ENCODE measurements at places on chromosomes 2 and 18. TPM values are rescaled to one million over a fixed set of nuclear protein-coding genes. Genes with fewer than 3 reads are reported as not detected.

DNA sequence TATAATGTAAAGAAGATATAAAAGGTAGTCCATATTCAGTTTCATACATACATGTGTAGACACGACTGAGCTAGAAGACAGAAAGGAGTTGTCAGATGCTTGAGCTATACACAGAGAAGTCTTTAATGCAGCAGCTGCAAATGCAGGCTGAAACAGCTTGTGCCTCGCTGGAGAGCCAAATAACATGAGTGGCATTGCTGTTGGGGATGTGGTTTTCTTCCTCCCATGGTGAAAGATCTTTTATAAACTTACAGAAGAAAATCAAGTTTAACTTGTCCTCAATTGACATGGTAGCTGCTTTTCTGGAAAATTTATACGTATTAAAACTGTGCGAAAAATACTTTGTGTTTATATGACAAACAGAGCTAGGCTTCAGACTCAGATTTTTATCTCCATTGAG lies 16.4 kb upstream of the IL1R1 start:
- DNase-seq, result no peak

DNA sequence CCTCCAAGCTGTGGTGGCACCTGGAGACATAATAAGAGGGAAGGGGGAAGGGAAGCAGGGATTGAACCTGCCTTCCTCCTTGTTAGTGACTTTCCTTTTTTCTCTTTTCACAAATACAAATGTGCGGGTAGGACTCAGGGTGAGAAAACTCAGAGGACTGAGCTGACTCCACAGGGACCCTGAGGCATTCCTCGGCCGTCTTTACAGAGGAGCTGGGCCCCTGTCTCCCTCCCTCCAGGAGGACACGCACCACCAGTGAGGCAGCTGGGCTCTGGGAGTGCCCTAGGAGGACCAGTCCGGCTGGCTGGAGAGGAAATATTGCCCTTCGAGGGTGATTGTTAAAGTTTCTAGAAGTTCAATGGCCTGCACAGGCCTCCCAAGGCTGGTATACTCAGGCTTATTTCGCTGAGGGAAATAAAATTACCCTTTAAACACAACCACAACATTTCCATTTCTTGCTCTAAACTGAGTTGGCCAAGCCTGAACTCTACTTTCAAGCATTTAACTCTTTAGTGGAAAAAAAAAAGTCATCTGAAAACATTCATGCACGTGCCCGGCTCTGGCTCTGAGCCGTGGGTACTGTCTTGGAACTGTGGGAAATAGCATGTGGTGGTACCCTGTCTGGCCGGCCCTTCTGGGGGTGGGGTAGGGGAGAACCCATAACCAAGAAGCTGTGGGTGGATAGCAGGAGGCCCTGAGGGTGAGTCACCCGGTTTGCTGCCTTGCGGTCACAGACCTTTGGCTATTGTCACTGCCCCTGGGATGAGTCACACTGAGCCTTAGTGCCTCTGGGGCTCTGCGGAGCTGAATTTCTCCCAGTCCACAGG lies 116.0 kb downstream of the COPS8 start:
- DNase-seq, result peak; percentile 81

DNA sequence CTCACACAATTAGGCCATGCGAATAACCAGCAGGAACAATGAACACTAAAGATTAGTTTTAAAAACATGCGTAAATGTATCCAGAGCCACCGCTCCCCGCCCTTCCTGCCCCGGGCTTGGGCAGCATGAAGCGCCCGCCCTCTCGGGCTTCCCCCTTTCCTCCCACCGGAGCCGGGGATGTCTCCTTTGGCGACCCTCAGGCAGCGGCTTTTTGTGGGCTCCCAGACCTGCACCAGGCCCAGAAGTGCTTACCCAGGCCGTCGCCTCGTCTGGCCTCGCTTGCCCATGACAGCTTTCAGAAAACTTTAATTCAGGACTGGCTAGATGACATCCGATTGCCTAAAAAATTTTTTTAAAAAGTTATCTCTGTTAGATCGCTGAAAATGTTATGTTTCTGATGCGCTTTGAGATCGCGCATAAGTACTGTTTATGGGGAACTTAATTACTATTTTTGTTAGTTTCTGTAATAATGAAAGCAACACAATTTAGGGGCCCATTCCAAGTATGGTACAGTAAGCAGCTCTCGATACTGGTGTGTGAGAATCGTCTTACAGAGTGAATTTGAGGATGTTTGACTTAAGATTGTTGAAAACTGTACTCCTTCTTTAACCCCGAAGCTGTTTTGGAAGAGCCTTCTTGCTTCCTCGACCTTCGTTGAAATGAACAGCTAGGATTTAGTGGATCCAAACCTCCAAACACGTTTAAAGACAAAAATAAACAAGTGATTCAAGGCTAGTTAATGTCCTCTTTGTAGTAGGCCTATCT lies 1.1 kb downstream of the MAP3K20 start:
- peak; percentile 61 for DNase-seq

- no peak for DNase-seq
Observed at GRCh38 chr2:19355416-19355821, 3.0 kb downstream of the OSR1 start.

GRCh38 chr2:9973690-9974089 lies 22.2 kb downstream of the GRHL1 start:
- peak; percentile 60 for DNase-seq

DNA sequence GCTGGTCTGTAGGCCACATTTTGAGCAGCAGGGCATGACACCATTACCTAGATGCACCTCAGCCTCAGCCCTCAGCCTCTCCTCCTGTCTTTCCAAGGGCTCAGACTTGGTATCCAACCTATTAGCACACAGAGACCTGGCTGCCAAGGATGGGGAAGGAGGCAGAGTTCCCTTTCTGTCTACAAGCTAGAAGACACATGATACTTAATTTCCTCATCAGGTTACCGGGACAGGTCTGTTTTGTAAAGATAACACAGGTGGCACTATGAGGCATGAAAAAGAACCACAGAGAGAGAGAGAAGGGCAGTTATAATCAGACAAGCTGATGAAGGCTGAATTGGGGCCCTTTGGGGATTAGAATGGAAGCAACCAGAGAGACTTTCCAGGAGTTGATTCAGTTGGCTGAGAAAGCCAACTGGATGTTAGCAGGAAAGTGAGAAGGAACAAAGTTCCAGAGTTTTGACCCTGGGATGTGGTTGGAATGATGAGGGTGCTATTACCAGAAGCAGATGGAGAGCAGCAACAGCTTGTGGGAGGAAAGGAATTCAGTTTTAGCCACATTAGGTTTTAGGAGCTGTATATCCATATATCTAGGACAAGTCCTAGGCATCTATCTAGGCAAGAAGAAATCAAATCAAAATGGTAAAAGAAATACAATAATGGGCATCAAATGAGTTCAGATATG lies 46.0 kb upstream of the RMND5A start:
- DNase-seq, result no peak

GRCh38 chr2:123362671-123363440 lies 662.2 kb upstream of the CNTNAP5 start:
- no peak for DNase-seq

DNA sequence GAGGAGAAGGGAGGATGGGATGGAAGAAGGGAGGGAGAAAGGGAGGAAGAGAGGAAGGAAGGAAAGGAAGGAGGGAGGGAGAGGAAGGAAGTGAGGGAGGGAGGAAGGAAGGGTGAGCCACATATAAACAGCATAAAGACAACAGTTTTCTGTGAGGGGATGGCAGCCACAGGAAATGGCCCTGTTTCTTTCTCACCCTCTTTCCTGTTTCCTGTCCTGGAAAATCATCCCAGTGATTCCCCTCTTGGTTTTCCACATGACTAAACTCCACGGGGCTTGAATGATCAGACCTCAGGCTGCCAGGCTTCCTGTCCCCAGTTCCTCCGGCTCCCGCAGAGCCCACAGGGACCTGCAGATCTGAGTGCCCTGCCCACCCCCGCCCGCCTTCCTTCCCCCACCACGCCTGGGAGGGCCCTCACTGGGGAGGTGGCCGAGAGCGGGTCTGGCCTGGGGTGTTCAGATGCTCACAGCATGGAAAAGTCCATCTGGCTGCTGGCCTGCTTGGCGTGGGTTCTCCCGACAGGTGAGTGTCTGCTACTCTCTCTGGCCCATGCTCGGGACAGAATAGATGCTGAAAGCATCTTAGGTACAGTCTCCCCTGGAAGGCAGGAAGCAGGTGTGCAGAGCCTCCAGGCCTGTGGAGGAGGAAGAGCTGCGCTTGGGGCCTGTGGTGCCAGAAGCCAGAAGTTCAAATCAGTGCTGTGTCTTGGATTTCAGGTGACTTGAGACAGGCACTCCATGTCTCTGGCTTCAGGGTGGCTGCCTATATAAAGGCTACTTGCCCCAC lies at the start of gene SIGLEC15:
Gene SIGLEC15, plus strand, starts transcription at position 418 of the 787 bp plus-strand sequence. Its CDS starts 54 bp downstream, at position 472.
- DNase-seq, result no peak

- no peak for DNase-seq
Observed at GRCh38 chr2:142014536-142014935, 116.3 kb downstream of the LRP1B start.

GRCh38 chr2:96153291-96153713 lies 8.1 kb upstream of the DUSP2 start:
- DNase-seq, result no peak

NEU2 gene
- total RNA-seq, result not detected

DSG1 gene
- total RNA-seq, result not detected
